ENCODE measurements at places on chromosomes 6 and 20. TPM values are rescaled to one million over a fixed set of nuclear protein-coding genes. Genes with fewer than 3 reads are reported as not detected.

DNA sequence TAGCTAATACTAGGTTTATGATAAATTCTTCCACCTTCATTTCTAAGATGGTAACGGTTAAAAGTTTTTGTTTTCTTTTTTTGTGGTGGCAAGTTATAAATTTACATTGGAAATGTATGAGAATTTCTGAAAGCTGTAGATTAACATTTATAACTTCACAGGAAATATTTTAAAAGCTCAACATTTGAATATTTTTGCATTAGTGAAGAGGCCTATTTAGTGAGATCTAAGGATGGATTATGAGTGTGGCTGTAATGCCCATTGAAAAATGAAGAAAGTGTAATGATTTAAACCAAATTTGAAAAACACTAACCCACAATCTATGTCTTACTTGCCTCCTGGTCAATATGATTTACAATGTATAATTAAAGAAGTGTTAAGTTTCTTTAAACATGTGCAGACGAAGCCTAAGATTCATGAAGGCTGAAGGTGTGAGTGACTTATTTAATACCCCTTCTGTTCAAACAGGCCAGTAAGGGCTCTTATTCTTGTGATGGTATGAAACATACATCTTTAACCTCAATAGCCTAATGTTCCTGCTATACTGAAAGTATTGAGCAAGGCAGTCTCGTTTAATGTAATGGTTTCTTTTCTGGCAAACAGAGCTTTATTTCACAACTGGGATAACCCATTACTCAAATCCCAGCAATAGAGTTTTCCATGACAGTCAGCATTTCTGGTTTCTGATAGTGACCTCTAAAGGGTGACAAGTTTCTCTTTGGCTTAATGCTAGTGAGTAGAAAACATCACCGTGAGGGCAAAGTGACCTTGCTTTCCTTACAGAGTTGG lies 13.2 kb downstream of the HDGFL1 start:
- no peak for DNase-seq

DNA sequence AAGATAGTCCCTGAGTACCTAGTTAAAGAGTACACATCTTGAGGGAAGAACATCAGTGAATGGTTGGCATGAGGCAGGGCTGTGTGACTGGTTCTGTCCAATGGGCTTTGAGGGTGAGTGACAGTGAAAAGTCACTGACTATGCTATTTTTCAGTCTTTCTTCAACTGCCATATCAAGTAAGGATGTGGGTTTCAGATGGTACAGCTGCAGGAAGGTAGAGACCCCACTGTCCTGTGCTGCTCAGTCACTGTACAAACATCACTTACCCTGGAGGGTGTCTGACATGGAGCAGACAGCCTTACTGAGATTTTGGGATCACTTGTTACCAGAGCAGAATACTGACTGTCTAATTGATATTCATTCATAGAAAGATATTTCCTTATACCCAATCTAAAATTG lies 115.3 kb upstream of the ASCC3 start:
- no peak for DNase-seq

ETV7 gene
- total RNA-seq, result 0.34 TPM

- DNase-seq, result no peak
Observed at GRCh38 chr6:126253431-126253830, 86.5 kb upstream of the CENPW start.

DNA sequence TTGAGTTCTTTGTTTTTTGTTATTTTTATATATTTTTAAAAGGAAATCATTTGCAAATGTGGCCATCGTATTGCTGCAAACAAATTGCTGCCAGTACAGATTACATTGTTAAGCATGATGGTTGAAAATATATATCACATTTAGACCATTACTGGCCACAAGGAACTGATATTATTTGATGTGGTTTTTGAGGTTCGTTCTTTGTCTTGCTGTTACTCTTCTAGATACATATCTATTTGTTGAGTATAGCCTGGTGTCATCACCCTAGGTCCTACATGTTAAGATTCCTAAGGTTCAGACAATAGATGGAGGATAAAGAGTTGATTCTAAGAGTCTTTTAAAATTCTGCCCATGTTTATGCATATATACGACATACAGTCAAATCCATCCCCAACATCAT lies 306.0 kb downstream of the FARS2 start:
- DNase-seq, result no peak
